ENCODE measurements at places on chromosomes 2 and 18. TPM values are rescaled to one million over a fixed set of nuclear protein-coding genes. Genes with fewer than 3 reads are reported as not detected.

Gene HOXD1
- polyA plus RNA-seq, result not detected

Gene ABHD1
- polyA plus RNA-seq, result 0.35 TPM

Gene NEU4
- polyA plus RNA-seq, result not detected

Gene ATG9A
- 19.6 TPM for polyA plus RNA-seq

Gene ANKRD36C
- 15.6 TPM for polyA plus RNA-seq

Gene GALNT14
- polyA plus RNA-seq, result 0.68 TPM

Gene ALK
- not detected for polyA plus RNA-seq

Gene VWC2L
- polyA plus RNA-seq, result not detected

Gene SAG
- not detected for polyA plus RNA-seq

Gene COL3A1
- not detected for polyA plus RNA-seq

Gene KATNAL2
- polyA plus RNA-seq, result 0.59 TPM

Gene ROCK1
- 41.2 TPM for polyA plus RNA-seq

Gene ST8SIA5
- polyA plus RNA-seq, result not detected

Gene RSAD2
- 3.3 TPM for polyA plus RNA-seq

Gene KCTD1
- polyA plus RNA-seq, result 0.55 TPM

Gene TRMT61B
- polyA plus RNA-seq, result 20.0 TPM

Gene ALLC
- polyA plus RNA-seq, result not detected

Gene GATA6
- polyA plus RNA-seq, result not detected

Gene EVX2
- polyA plus RNA-seq, result not detected

Gene NPAS2
- polyA plus RNA-seq, result 1.7 TPM

Gene CYP27A1
- 0.83 TPM for polyA plus RNA-seq

Gene CAPN14
- polyA plus RNA-seq, result 2.9 TPM

Gene CXCR1
- polyA plus RNA-seq, result 0.35 TPM

Gene DYNC2LI1
- 5.6 TPM for polyA plus RNA-seq

Gene RGPD4
- not detected for polyA plus RNA-seq

Gene PLGLB1
- 1.5 TPM for polyA plus RNA-seq

Measured in IgD-negative memory B cell (primary cell).